Erythroblast (primary cell): ENCODE measurements at places on chromosomes 16 and 17.

DNA sequence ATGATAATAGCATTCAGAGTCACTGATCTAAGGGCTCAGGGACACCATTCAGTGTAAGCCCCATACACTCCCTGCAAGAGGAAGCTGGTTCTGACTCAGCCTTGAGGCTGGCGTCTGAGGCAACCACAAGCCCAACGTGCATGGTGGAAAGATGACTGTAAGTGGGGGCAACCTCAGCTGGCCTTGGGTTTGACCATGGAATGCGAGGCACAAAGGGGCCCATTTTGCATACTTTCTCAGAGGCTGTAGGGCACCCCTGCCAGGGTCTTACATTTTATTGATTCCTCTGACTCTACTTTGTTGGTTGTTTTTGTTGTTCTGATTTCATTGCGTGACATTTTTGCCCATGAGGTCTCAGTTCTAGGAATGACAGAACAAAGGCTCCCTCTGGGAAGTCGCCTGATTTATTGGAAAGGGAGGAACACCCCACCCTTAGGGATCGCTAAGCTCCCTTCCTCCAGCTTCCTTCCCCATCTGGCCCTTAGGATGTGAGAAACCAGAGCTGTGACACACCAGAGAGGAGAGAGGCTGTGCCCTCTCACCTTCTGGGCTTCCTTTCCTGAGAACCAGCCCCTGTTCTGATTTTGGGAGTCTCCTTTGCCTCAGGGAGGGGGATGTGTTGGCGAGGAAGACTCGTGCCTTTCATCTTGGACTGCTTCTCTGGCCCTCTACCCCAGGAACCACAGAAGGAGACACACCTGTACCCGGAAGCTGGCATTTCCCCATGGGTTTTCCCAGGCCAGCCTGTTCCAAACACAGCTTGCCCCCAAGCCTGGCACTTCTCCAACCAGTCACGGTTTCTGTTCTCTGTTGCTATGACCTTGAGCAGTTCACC, 5.6 kb upstream of the CIITA start:
- DNase-seq, result no peak

- DNase-seq, result peak; percentile 29
These were observed 338.0 kb downstream of the WWOX start for GRCh38 chr16:78437352-78437968.

GRCh38 chr16:53166099-53166498, 111.3 kb downstream of the CHD9 start:
- DNase-seq, result no peak

GRCh38 chr16:82761236-82761635, 134.5 kb downstream of the CDH13 start:
- no peak for DNase-seq

GRCh38 chr17:67613961-67614360, 103.8 kb upstream of the NOL11 start:
- DNase-seq, result no peak

DNA sequence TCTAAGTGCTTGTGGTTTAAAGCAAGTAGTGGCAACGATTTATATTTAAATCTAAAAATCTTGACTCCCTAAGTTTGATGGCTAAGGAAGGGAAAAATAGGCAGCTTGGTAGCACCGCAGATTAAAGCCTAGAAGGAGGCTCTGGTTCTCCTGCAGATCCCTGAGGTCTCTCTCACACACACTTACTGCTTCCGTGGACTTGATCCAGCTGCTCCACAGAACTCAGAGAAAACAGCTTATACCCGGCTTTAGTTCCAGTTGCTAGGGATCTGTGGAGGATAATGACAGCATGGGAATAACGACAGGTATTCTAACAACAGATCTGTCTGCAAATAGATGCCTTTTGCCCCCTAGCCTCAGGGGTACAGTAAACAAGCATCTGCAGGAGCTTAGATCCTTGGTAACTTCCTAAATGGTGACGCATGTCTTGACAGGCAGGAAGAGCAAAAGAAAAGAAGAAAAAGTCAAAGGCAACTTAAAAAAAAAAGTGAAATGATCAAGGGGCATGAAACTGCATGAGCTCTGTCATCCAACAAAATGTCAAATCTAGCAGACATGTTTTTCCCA, 4.5 kb downstream of the WIPI1 start:
- DNase-seq, result no peak

DNA sequence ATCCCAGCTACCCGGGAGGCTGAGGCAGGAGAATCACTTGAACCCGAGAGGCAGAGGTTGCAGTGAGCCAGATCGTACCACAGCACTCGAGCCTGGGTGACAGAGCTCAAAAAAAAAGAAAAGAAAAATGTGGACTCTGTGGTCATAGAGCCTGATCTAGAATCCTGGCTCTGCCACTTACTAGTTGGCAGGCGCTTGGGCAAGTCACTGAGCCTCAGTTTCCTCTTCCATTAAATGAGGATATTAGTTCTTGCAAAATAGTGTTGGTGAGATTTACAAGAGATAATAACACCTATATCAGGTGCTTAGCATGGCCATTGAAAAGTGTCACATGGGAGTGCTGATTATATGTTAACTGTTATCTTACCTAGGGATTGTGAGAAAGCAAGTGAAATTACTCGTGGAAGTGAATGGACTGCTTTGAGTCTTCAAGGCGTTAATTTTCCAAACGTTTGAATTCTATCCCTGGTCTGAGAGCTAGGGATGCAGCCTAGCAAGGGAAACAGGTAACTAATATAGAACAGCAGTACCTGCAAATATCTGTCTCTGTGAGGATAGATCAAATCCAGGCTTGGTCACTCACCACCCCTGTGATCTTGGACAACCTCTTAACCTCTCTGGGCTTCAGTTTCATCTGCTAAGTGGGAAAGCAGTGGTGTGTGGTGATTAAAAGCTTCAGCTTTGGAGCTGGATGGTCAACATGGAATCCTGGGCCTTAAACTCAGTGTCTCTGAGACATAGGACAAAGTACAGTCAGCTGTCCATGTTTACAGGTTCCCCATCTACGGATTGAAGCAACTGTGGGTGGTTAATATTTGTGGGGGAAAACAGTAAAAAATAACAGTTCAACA, 953 bp upstream of the NSMCE1 start:
- DNase-seq, result no peak

DNA sequence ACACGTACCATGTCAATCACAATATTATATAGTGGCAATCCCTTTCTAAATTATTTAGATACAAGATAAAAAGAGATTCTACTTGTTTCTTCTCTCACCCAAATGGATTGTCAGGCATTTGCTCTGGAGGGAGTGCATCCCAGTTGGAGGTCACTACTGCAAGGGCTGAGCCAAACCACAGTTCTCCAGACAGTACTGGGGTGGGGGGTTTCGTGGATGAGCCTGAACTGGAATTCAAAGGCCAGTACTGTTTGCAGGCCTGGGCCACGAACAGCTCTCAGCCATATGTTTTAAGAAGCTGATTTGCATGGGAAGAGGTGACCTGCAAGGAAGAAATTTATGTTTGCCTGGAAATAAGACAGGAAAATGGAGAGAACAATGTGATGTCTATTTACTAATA, 314.9 kb downstream of the PMP22 start:
- no peak for DNase-seq

DNA sequence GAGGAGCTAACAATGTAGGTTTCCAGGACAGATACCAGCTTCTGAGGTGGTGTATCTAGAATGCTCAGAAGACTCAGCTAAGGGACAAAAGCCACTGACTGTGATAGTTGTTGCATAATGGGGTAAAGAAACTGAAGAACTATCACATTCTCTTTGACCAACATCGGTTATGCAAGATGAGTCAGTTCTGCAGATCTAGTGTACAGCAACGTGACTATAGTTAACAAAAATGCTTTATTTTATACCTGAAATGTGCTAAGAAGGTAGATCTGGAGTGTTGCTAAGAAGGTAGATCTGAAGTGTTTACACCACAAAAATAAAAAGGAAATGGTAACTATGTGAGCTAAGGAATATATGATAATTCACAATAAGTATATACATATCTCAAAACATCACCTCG, 2.5 kb downstream of the KRTAP9-6 start:
- DNase-seq, result no peak

GRCh38 chr16:85141491-85142128, 29.3 kb upstream of the CIBAR2 start:
- no peak for DNase-seq

GRCh38 chr17:27499451-27500265, 43.4 kb downstream of the KSR1 start:
- peak; percentile 32 for DNase-seq

DNA sequence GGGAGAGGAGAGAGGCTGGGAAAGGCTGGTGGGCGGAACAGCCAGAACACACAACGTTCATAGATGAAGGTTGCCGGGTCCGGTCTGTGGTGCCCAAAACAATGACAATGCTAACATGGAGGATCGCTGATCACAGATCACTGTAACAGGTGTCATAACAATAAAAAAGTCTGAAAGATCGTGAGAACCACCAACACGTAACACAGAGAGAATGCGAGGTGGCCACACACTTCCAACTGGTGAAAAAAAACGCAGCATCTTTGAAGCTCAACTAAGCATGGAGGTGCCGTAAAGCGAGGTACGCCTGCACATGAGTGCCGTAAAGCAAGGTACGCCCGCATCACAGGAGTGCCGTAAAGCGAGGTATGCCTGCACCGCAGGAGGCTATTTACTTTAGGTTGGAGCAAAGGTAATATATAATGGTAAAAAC, 42.3 kb downstream of the ABR start:
- DNase-seq, result peak; percentile 23

GRCh38 chr17:42846594-42847280, 2.4 kb downstream of the AOC2 start:
- no peak for DNase-seq

DNA sequence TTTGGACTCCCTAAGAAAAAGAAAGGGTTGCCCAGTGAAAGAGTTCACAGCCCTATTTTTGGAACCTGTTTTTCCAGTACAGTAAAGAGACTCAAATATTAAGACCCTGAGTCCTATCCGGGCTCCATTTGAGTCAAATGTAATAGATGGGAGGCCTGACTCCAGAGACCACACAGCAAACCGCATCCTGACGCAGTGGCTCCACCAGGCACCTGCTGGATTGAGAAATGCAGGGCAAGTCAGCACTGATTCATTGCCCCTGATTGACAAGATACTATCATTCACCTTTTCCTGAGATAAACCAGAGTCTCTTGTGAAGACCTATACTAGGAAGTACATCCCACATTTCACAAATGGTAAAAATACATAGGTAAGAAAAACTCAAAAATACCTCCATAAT, 715.7 kb upstream of the SOX9 start:
- no peak for DNase-seq

- no peak for DNase-seq
These were observed 14.4 kb downstream of the CANT1 start for GRCh38 chr17:78995022-78995760.

- DNase-seq, result no peak
These were observed 210.3 kb downstream of the CNTNAP4 start for GRCh38 chr16:76487411-76488064.

DNA sequence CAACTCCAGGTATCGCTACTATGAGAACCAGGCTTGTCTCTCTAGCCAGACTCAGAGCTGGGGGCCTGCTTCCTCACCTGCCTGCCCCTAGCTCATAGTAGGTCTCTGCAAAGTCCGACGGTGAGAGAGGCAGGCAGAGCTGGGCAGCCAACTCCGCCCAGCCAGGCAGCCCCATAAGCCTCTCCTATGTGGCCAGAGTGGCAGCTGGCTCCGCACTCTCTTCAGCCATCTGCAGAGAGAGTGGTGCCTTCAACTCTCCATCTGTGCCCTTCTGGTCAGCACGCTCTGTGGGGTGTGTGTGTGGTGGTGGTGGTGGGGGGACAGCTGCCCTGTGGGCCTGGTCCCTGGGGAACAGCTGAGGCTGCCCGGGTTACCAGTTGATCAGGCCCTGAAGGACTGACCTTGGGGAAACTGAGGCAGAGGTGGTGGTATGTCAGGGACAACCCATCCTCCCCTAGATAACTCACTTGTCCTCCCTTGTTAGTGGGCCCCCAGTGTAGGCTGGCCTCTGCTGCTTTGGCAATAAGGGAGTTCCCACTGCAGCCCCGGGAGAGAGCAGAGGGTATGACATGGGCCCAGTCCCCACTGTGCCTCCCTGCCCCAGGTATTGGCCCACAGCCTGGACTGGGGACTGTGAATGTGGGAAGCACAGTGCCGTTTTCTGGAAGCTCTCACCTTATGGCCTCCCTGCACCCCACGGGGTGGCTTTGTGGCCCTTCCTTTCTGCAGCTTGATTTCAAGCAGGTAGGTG, 1.8 kb upstream of the ADGRG1 start:
- no peak for DNase-seq

- peak; percentile 76 for DNase-seq
These were observed 2.3 kb upstream of the NT5M start for GRCh38 chr17:17300624-17301568.

DNA sequence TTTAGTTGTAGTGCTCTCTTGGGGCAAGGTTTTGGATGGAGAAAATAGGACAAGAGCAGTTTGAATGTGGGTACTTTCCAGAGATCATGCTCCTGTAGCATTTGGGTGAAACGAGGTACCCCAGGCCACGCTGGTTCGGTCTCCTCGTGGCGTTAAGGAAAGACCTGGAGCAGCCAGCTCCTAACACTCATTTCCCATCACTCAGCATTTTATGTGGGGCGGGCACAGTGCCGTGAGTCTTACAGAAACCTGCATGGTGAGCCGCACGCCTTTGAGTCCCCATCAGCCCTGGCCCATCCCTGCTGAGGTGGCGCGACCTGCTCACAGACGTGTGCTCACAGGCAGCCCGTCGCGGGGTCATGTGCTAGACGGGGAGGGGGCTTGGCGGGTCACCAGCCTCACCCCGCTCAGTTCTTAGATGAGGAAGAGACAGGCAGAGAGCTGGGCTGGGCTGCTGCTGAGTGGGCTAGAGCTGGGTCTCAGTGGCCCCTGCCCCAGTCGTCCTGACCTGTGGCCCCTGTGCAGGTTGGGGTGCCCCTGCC, 37.3 kb downstream of the TBCD start:
- DNase-seq, result no peak

DNA sequence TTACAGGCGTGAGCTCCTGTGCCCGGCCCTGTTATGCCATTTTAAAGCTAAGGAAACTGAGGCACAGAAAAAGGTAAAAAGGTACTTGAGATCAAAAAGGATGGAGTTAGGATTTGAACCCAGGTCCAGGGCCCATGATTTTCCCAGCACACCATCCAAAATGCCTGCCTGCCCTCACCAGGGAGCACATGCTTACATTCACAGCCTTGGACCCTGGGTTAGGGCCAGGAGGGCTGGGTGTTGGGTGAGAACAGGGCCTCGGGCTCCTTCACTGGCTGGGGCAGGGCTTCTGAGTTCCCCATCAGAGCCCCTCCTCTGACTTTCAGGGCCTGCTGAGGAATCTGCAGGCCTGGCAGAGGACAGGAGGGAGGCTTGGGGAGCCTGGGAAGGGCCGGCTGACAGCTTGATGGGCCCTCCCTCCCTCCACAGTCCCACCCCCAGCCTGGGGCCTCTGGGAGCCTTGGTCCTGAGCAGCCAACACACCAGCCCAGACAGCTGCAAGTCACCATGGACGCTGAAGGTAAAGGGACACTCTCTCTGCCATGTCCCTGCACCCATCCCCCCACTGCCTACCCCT, at the start of gene QPRT:
Gene QPRT (plus strand): TSS at position 490 of the 577 bp plus-strand sequence. CDS start 18 bp downstream, at position 508.
- DNase-seq, result no peak

GRCh38 chr17:65629234-65629690, 67.8 kb upstream of the AXIN2 start:
- no peak for DNase-seq
